ENCODE measurements at places on chromosomes 12 and 14. TPM values are rescaled to one million over a fixed set of nuclear protein-coding genes. Genes with fewer than 3 reads are reported as not detected.

Gene EEF1AKMT3
- total RNA-seq, result 4.1 TPM

Gene CCDC177
- not detected for total RNA-seq

Gene OR6J1
- not detected for total RNA-seq

Gene AEBP2
- 31.6 TPM for total RNA-seq

Gene KLRD1
- not detected for total RNA-seq

Gene CLEC2A
- total RNA-seq, result not detected

Gene VPS33A
- 20.3 TPM for total RNA-seq

Gene DTX3
- total RNA-seq, result 16.8 TPM

Gene CCNT1
- 39.2 TPM for total RNA-seq

Gene TAS2R13
- total RNA-seq, result 8.9 TPM

Gene CELA1
- not detected for total RNA-seq

Gene GSKIP
- total RNA-seq, result 20.5 TPM

Gene SPIC
- not detected for total RNA-seq

Gene STON2
- total RNA-seq, result not detected

Gene PRB2
- not detected for total RNA-seq

Gene FGF6
- not detected for total RNA-seq

Gene NEUROD4
- not detected for total RNA-seq

Gene SLC8A3
- total RNA-seq, result not detected

Gene NUDT14
- total RNA-seq, result 30.1 TPM

Gene HOXC4
- total RNA-seq, result 9.7 TPM

Gene CCDC38
- total RNA-seq, result not detected

Gene SLC41A2
- total RNA-seq, result 2.1 TPM

Gene NAV3
- total RNA-seq, result 0.04 TPM

Gene PCK2
- total RNA-seq, result 151 TPM

Gene IGF1
- not detected for total RNA-seq

Gene RNU6-8
- total RNA-seq, result not detected

Gene RD3L
- total RNA-seq, result not detected

Gene TBX3
- not detected for total RNA-seq

Gene GPR137C
- total RNA-seq, result 0.22 TPM

Gene ASB2
- 0.69 TPM for total RNA-seq

Gene FICD
- 5.5 TPM for total RNA-seq

Gene SDR9C7
- total RNA-seq, result not detected

Gene EFCAB11
- total RNA-seq, result 43.3 TPM

Gene ADCY6
- total RNA-seq, result not detected

Gene USP5
- 66.6 TPM for total RNA-seq

Gene DYRK2
- total RNA-seq, result 31.5 TPM

Gene RERG
- not detected for total RNA-seq

Gene MFAP5
- not detected for total RNA-seq

Gene NOVA1
- not detected for total RNA-seq

Gene CCDC197
- total RNA-seq, result not detected

Gene HCAR1
- total RNA-seq, result not detected

Gene IFNG-AS1
- not detected for total RNA-seq

Gene AMDHD1
- 0.29 TPM for total RNA-seq

Gene TMEM63C
- 5.0 TPM for total RNA-seq

Gene OTUB2
- total RNA-seq, result not detected

Gene RBP5
- total RNA-seq, result not detected

Gene PCED1B
- 39.8 TPM for total RNA-seq

Gene BMAL2
- not detected for total RNA-seq
